ENCODE measurements at places on chromosomes 12 and 14. TPM values are rescaled to one million over a fixed set of nuclear protein-coding genes. Genes with fewer than 3 reads are reported as not detected.

Gene TOMM20L
- polyA plus RNA-seq = not detected

Gene TAPBPL
- 7.3 TPM for polyA plus RNA-seq

Gene NXPH4
- 0.51 TPM for polyA plus RNA-seq

Gene AICDA
- not detected for polyA plus RNA-seq

Gene KRT71
- polyA plus RNA-seq = not detected

Gene CBLN3
- 0.78 TPM for polyA plus RNA-seq

Gene ABHD4
- polyA plus RNA-seq = 12.0 TPM

Gene SLC6A15
- polyA plus RNA-seq = 12.0 TPM

Gene FAM181A
- 0.18 TPM for polyA plus RNA-seq

Gene RAP1B
- 175 TPM for polyA plus RNA-seq

Gene CABP1
- 0.03 TPM for polyA plus RNA-seq

Gene TMEM117
- 7.3 TPM for polyA plus RNA-seq

Gene AMHR2
- polyA plus RNA-seq = not detected

Gene PPFIA2
- polyA plus RNA-seq = not detected

- DNase-seq = peak; percentile 40
Observed at GRCh38 chr12:132559652-132560363, 50.6 kb downstream of the LRCOL1 start.

DNA sequence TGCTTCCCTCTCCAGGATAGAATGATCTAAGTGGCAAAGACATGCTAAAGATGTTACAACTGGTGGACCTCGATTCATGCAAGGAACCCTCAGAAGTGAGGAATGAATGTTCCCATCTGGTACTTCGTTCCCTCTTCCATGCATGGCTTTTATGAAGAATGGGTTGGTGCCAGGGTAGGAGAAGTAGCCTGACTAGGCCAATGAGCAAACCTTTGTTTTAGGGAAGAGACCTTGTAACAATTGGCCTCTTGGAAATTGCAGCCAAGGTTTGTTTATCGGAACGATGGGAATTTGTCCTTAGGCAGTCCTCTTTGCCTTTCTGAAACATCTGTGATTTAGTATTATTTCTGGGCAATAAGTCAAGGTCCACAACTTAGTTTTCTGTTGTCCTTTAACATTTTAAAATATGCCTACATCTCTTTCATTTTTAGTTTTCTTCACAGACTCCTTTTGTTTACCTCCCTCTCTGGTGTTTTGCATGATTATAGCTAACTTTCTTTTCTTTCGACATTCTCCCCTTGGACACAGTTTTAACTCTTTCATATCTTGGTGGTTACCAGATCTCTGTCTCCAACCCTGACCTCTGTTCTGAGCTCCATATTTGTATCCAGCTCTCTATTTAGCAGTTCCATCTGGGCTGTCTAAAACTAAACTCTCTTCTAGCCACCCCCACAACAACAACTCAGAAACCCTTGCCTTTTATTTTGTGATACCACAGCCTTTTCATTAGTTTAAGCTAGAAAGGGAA lies 70.0 kb downstream of the DIP2B start:
- no peak for DNase-seq

DNA sequence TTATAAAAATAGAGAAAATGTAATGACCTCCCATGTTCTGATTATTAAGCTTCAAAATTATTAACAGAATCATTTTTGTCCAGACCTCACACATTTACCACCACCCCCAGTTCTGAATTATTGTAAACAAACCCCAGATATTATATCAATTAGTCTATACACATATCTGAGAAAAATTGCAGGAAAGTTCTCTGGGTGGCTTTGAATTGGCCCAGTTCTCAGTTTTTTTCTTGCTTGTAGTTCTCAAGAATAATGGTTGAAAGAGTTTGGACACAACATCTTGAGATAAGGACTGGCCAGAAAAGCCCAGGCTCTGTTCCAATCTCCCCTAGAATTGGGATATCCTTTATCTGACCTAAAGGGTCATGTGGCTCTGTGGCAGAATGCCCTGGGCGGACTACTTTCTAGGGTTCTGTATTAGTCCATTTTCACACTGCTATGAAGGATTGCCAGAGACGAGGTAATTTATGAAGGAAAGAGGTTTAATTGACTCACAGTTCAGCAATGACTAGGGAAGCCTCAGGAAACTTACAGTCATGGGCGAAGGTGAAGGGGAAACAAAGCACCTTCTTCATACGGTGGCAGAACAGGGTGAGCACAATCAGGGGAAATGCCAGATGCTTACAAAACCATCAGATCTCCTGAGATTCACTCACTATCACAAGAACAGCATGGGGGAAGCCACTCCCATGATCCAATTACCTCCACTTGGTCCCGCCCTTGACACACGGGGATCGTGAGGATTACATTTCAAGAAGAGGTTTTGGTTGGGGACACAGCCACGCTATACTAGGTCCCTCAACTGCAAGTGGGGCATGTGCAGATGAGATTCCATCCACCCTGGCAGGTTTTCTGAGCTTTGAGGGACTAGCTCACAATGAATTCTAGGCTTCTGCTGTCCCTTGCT lies 1504.6 kb upstream of the FLRT2 start:
- DNase-seq = no peak

GRCh38 chr12:5008661-5009060 lies 35.0 kb upstream of the KCNA5 start:
- DNase-seq = no peak

DNA sequence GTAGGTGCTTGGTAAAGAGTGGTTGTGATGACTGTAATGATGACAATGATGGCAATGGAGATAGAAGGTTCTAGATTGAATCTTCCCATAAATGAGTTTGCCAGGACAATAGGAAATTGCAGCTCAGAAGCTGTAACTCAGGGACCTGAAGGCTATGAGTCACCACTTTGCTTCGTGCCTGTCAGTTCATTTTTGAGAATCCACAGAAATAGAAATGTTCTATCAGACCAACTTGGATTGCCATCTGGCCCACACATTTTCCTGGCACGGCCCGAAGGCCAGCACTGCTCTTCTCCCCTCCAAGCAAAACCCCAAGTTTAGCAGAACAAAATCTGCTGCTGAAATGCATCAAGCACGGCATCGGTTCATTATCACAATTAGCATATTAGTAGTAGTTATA lies 1127.0 kb downstream of the BCL11B start:
- DNase-seq = peak; percentile 2

GRCh38 chr14:105187935-105188524 lies 6.9 kb upstream of the NUDT14 start:
- DNase-seq = no peak

- no peak for DNase-seq
Observed at GRCh38 chr12:130592641-130593040, 123.5 kb downstream of the RIMBP2 start.

DNA sequence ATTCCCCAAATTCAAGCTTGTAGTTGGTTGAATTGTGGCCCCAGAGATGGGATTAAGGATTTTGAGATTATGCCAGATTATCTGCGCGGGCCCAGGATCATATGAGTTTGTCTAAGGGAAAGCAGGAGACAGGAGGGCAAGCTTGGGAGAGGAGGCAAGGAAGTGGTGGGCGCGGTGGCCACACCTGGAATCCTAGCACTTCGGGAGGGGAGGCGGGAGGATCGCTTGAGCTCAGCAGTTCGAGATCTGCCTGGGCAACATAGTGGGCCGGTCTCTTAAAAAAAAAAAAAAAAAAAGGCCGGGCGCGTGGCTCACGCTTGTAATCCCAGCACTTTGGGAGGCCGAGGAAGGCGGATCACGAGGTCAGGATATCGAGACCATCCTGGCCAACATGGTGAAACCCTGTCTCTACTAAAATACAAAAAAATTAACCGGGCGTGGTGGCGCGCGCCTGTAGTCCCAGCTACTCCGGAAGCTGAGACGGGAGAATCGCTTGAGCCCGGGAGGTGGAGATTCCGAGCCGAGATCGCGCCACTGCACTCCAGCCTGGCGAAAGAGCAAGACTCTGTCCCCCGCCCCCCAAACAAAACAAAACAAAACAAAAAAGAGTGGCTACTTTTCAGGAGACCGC lies 881 bp upstream of the PUS1 start:
- DNase-seq = no peak

DNA sequence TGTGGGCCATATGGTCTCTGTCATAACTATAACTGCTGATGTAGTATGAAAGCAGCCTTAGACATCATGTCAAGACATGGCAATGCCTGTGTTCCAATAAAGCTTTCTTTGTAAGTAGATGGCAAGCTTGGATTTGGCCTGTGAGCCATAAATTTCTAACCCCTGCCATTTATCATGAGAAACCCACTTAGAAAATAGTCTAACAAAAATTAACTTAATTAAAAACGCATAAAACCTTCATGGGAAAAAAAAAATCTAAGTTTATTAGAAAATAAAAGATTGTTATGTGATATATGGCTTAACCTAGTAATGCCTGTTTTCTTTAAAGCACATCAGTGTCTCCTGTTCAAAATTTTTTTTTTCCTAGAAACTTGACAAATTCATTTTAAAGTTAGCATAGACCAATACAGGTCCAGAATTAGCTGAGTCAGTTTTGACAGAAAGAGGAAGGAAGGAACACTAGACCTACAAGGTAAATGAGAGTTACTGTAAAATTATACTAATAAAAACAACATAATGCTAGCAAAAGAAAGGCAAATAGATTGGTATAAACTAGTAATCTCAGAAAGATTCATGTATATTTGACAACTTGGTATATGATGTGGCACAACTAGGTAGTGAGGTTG lies 68.2 kb downstream of the USP15 start:
- no peak for DNase-seq

GRCh38 chr14:101352567-101352966 lies 208.7 kb upstream of the DIO3 start:
- DNase-seq = no peak

DNA sequence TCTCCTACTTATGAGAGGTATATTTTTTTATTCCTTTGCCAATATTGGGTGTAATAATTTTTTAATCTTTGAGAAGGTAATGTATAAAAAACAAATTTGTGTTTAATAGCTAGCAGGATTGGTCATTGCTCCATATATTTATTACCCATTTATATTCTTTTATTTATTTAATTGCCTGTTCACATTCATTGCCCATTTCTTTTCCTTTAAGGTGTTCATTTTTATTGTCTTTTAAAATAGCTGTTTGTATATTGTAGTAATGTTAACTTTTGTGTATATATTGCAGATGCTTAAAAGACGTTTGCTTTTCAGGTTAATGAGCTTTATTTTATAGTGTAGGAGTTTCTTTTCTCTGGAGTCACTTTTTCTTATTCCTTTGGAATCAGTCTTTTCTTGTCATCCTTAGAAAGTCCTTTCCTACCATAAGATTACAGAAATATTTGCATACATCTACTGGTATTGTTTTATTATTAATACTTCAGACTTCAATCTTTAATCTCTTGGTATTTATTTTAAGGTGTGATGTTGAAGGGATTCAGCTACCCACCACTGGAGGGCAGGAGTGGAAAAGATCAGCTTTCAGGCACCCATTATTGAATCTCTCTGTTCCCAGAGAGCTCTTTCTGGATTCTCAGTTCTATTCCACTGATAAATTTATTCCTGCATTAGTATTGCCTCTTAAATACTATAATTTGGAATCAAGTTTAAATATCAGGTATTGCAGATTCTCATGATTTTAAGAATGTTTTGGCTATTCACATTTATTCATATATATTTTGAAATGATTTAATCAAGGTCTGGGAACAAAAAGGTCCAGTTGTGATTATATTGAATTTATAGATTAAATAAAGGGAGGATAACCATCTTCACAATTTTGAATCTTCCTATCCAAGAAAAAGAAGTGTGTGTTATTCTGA lies 17.3 kb downstream of the PPM1A start:
- DNase-seq = peak; percentile 25

GRCh38 chr12:51217968-51218606 lies at the start of gene POU6F1:
Gene POU6F1 (minus strand): TSS chr12:51218062. CDS start chr12:51206836, 11,226 bp downstream.
- DNase-seq = peak; percentile 61

- DNase-seq = no peak
Observed at GRCh38 chr12:95424271-95424994, 49.5 kb upstream of the METAP2 start.

DNA sequence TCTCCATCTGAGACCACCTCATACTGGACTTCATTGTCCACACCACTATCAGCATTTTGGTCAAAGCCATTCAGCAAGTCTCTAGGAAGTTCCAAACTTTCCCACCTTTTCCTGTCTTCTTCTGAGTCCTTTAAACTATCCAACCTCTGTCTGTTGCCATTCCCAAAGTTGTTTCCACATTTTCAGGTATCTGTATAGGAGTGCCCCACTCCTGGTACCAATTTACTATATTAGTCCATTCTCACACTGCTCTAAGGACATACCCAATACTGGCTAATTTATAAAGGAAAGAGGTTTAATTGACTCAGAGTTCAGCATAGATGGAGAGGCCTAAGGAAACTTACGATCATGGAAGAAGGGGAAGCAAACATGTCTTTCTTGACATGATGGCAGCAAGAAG lies 292.2 kb upstream of the ATXN7L3B start:
- DNase-seq = no peak

DNA sequence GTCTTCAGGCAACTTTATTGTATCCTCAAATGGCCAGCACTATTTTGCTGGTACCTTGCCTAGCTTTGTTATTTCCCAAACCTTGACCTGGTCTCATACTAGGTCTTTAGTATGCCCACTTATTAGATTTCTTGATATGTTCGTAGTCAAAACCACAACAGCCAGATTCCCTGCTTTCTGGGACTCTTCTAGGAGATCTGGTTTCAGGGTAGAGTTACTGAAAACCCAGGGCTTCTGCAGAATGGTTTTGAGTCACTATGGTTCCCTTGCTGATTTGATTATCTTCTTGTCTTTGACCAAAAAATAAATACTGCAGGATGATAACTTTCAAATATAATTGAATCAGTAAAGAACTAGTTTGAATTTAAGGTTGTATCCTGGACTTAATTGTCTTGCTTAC lies 211.2 kb downstream of the FUT8 start:
- DNase-seq = no peak

- DNase-seq = no peak
Observed at GRCh38 chr14:104081951-104082464, 3.5 kb upstream of the ASPG start.

- no peak for DNase-seq
Observed at GRCh38 chr14:93046705-93047050, 69.0 kb downstream of the ITPK1 start.

GRCh38 chr12:12538535-12538934 lies 24.1 kb downstream of the DUSP16 start:
- no peak for DNase-seq

- no peak for DNase-seq
Observed at GRCh38 chr12:45685680-45686079, 43.8 kb upstream of the ARID2 start.

DNA sequence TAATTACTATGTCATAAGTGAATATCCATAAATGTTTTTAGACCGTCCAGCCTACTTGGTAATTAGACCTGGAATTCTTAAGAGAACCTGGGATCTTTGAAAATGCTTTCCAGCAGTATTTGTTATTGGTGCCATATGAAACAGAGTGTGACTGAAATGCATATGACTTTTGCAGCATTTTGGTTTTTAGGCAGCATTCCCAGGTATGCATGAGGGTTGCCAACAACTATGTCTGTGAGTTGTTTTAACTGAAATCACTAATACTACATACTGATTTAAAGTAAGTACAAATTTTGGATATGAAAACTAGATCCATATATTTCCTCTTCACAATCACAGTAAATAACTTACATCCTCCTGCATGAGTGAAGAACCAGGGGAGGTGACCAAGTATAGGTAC lies 437.7 kb upstream of the FAR2 start:
- DNase-seq = no peak

GRCh38 chr12:11752403-11753149 lies 103.1 kb downstream of the ETV6 start:
- no peak for DNase-seq

- DNase-seq = no peak
Observed at GRCh38 chr14:97290065-97290464, 492.9 kb downstream of the VRK1 start.

Data from mammary epithelial cell (primary cell).